ENCODE measurements at places on chromosomes 6 and 20.

DNA sequence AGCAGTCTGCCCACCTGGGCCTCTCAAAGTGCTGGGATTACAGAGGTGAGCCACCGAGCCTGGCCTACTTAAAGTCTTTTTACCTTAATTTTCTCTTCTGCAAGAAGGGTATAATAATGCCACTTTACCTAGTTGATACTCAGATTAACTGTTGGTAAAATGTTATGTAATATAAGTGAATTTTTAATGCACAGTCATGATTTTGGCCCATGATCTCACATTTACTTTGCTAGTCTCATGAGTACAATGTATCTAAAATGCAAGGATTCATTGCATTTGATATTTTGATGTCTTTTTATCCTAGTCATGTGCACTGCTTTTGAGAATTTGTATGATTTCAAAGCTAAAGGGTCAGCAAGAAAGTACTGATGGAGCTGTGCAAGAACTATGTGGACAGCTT, 13.1 kb downstream of the DNAH8 start:
- no peak for DNase-seq

- DNase-seq = no peak
Measured at GRCh38 chr20:23151008-23151703, 65.0 kb upstream of the CD93 start.

GRCh38 chr6:53295176-53295575, 53.6 kb downstream of the ELOVL5 start:
- no peak for DNase-seq

GRCh38 chr6:125393449-125393858, 91.7 kb upstream of the HDDC2 start:
- no peak for DNase-seq

DNA sequence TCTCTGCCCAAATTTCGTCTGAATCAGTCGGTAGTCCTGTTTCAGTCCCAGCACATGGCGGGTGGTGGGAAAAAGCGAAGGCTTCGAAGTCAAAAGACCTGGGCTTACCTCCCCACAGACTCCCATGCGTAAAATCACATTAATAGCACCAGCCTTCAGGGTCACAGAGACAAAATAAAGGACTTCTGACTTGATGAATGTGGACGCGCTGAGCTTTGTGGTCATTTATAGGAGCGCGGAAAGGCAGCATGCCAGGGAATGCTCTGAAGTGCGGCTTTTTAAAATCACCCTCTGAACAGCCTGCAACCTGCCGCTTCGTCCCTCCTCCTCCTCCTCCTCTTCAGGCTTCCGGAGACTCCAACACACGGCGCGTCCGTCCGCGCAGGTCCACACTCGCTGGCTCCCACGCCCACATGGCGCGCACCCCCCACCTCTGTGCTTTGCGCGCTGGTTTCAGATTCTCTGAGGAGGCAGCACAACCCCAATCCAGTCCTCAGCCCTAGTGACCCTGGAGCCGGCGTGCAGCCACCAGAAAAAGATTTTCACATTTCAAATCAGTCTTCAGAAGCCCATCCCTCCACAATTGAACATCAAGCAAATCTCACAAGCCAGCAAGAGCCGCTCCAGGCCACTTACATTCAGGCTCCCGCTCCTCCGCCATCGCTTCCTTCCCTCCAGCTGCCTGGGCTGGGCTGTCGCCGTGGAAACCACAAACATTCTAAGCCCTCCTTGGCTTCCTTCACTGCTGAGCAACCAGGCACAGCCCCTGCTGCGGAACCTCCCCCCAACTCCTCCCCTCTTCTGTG, at the start of gene C6orf118:
C6orf118 (minus strand) TSS at position 680 of the 806 bp plus-strand sequence; CDS start at position 661, 19 bp downstream.
- DNase-seq = no peak

- no peak for DNase-seq
Measured at GRCh38 chr20:32636283-32636682, 37.5 kb downstream of the C20orf203 start.

DNA sequence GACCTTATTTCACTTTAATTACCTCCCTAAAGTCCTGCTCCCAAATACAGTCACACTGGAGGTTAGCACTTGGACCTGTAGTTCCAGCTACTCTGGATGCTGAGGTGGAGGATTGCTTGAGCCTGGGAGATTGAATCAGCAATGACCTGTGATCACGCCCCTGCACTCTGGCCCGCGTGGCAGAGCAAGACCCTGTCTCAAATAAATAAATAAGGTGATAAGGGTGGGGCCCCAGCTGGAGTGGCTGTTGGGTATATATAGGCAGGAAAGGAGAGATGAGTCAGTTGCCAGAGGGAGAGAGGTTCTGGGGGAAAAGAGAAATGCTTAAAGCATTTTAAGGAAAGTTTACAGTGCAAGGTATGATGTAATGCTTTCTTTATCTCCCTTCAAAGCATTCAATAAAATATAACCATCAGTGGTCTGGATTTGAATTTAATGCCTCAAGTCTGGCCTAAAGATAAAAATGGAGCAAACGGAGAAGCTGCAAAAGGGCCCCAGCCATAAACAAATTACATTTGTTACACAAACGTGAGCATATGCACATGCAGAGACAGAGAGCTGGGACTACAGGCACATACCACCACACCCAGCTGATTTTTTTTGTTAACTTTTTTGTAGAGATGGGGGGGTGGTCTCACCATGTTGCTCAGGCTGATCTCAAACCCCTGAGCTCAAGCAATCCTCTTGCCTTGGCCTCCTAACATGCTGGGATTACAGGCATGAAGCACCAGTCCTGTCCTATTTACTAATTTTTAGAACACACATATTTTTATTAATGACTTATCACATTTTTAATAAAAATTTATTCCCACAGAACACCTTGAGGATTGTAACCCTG, 6.1 kb upstream of the PM20D2 start:
- DNase-seq = no peak

- DNase-seq = no peak
Measured at GRCh38 chr6:104699593-104700329, 160.0 kb downstream of the HACE1 start.

DNA sequence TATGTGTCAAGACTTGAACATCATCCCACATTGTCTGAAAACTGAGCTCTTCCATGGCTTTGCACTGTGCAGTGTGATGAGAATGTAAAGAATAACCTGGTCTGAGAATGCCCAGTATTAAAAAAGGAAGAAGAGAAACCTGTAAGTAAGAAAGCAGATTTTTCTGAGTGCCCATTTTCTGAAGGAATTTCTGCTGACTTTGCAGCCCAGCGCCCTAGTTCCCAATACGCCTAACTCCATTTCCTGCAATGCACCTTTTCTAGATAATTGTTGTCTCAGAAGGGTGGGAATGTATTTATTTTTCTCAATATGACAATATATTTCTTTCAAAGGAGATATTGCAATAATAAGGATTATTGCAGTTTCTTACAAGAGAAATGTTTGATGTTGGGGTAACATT, 231.5 kb downstream of the HAO1 start:
- DNase-seq = no peak

DNA sequence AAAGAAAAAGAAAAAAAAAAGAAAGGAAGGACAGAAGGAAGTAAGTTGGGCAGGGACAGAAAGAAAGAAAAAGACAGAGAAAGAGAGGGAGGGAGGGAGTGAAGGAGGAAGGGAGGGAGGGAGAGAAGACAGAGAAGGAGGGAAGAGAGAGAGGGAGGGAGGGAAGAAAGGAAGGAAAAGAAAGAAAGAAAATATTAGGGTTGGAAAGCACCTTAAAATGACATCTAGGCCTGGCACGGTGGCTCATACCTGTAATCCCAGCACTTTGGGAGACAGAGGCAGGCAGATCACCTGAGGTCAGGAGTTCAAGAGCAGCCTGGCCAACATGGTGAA, 33.2 kb downstream of the FASTKD5 start:
- no peak for DNase-seq

DNA sequence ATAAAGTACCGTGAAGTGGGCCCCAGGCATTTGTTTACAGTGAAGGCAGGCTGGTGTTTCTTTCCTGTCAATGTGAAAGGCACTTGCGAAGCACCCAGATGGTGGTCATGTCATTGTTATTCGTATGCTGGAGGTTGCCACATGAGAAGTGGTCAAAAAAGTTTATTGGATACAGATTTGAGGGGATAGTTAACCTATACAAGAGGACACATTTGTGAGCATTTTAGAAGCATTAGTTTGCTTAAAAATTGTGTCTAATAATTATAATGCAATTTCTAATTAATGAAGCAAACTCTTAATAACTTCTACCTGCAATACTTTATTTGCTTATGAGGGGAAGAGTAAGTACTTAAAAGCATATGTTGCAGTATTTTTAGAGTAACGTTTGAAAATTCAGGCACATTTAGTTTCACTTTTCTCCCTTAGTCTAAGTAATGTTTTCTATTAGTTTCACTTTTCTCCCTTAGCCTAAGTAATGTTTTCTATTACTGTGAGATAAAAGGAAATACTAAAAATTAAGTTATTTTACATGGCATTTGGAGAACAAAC, 120.7 kb upstream of the CLDN20 start:
- no peak for DNase-seq

DNA sequence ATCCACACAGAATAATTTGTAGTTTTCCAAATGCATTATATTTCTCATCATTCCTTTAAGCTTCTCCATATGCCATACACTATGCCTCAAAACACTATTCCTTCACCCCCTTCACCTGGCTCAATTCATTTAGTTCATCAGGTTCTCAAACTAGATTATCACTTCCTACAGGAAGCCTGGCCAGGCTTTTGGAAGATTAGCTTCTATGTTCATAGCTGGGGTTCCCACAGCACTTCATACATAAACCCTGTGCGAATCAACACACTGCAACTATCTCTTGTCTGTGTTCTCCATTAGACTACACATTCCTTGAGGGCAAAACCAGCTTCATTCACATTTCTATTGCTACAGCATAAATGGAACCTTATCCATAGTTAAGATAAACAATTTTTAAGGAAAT, 40.5 kb upstream of the PLN start:
- no peak for DNase-seq

GRCh38 chr6:146896062-146896813, 297.5 kb downstream of the ADGB start:
- no peak for DNase-seq

DNA sequence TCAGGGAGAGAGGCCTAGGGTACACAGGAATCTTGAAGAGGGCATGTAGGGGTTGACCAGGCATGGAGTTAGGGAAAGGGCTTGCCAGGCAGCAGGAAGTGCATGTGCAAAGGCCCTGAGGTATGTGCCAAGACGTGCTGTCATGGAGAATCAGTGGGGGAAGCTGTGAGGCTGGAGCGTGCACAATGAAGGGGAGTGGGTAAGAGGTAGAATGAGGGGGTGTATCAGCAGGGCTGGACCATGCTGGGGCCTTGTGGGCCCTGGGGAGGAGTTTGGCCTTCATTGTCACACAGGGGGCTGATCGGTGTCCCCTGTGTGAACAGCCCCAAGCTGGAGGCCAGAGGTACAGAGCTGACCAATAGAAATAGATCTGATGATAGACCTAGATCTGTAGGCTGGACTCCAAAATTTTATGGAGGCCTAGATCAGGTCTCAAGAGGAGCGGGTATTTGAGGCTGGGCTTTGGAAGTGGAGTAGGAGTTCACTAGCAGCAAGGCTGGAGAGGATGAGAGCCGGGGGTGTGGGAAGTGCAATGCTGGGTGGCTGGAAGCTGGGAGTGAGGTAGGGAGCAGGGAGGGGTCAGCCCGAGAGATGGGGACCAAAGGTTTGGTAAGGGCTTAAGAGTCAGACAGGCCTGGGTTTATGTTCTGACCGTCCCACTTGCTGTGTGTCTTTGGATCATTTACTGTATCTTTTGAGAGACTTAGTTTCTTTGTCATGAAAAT, 3.0 kb downstream of the SRC start:
- DNase-seq = no peak

- DNase-seq = no peak
Measured at GRCh38 chr20:62655282-62656196, 13.2 kb downstream of the SLCO4A1 start.

- no peak for DNase-seq
Measured at GRCh38 chr6:109488001-109488400, 5.0 kb upstream of the ZBTB24 start.

DNA sequence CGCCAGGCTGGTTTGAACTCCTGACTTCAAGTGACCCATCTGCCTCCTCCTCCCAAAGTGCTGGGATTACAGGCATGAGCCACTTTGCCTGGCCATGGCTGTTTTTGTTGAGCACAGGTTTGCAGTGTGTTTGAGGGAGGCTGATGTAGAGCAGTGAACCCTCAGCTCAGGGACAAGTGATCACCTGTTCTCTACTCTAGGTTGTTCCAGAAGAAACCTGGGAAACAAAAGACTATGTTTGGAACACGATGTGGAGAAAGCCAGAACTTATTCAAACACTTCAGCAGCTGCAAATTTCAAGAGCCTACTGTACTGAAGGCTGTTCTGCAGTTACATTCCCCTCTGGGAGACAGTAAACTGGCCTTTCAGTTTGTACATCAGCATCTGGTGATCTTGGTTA, 4.7 kb downstream of the TULP1 start:
- DNase-seq = no peak

GRCh38 chr6:153301602-153302001, 170.5 kb upstream of the RGS17 start:
- DNase-seq = no peak

DNA sequence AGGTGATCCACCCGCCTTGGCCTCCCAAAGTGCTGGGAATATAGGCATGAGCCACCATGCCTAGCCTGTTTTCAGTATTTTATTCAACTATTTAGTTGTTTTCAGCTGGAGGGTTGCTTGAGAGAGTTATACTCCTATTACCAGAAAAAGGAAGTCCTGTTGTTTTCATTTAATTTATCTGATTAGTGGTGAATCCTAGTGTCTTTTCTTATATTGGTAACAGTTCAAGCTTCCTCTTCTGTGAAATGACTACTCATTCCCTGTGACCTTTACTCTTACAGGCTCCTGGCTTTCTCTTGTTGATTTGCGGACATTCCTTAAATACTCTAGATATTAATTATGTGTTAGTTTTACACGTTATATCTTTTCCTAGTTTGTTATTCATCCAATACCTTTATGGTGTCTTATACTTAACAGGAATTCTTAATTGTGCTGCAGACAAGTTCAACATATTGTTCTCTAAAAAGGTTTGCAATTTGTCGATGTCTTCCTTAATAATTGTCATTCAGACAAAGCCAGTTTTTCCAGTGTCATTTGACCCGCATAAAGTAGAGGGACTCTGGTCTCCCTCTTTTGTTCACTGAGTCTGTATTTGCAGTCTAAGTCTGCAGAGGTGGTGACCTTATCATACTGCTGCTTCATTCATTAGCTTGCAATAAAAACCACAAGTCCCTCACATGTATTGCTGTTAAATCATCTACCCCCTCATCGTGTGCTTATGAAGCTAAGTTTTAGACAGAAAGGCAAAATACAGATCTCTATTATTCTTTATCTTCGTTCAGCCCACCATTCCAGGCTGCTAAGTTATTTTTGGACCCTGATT, 51.4 kb downstream of the ZBTB9 start:
- no peak for DNase-seq
